ENCODE measurements at places on chromosomes 1 and 21.

GRCh38 chr1:154178911-154179811, 12.7 kb downstream of the TPM3 start:
- DNase-seq = no peak

DNA sequence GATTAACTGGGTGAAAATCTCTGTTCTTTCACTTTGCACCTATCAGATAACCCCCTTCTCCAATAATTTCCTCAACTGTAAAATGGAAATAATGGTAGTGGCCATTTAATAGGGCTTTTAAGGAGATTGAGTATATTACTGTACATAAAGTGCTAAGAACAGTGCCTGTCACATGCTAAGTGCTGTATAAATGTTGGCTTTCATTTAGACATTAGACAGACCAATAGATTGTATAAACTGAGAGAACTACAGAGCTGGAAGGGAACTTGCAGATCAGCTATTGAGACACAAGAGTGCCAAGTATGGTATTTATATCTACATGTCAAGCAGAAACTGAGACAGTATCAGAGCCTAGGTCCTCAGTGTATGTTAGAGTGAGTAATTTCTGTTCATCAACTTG, 934.7 kb downstream of the PLA2G4A start:
- DNase-seq = no peak

- DNase-seq = no peak
Measured at GRCh38 chr1:118618618-118619340, 369.4 kb downstream of the TBX15 start.

- no peak for DNase-seq
Measured at GRCh38 chr21:29583424-29583924, 284.8 kb downstream of the BACH1 start.

- no peak for DNase-seq
Measured at GRCh38 chr1:109335091-109335490, 28.3 kb upstream of the MYBPHL start.

DNA sequence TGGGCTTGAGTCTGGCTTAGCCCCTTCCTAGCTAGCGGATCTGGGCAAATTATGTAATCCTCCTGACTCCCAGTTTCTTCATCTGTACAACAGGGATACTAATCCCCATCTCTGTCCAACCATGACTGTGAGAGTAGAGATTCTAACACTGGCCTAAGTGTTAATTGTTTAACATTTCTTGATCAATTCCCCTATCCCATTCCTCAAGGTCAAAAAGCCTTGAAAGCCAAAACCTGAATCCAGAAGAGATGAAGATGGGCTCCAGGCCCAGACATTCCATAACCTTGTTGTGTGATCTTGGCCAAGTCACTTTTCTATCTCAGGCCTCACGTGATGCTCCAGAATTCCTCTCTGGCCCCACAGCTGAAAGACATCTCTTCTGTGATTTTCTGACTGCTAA, 18.8 kb upstream of the PHLDA3 start:
- DNase-seq = no peak

DNA sequence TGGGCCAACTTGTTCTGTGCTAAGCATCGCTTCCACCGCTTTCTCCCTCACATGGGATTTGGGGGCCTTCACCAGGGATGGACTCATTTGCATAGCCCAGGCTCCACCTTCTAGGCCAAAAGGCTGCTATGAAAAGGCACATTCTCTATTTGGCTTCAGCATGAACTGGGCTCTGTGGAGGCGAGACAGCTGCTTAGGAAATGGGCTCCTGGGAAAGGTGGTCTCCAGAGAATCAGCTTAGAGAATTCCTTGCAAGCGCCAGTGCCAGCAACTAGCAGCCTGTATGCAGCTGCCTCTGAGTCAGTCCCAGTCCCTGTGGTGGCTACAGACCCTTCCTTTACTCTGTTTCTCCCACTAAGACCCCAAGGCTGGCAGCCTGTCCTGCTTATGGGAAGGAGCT, 214.5 kb downstream of the HIVEP3 start:
- no peak for DNase-seq

DNA sequence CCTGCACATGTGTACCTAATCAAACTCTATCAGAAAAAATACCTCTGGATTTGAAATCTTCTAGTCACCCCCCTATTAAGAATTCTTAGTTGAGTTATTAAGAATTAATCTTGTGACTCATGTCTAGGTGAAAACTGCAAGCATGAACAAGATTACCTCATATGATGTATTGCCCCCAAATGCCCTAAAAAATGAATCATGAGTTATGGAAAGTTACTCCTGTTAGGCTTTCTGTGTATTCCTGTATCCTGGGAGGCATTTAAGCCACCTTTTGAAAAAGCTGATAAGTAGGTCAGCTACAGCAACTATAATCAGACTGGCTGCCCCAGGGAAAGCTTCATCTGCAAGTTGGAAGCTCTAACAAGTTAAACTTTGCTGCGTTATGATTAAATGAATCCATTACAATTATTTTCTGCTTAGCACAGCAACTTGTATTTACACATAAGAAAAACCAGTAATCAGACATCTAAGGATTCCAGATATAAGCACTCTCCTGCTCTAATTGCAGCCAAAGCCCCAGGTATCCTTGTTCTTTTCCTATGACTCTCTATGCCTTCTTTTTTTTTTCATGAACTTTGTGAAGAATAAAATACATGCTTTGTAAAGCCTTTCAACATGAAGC, 147.7 kb downstream of the NTPCR start:
- no peak for DNase-seq

- DNase-seq = no peak
Measured at GRCh38 chr1:32179443-32180185, at the start of gene TXLNA. Gene TXLNA, plus strand, starts transcription at chr1:32179675. Its CDS starts 671 bp downstream, at chr1:32180346.

- DNase-seq = no peak
Measured at GRCh38 chr1:172135076-172135672, 285.3 kb upstream of the C1orf105 start.

DNA sequence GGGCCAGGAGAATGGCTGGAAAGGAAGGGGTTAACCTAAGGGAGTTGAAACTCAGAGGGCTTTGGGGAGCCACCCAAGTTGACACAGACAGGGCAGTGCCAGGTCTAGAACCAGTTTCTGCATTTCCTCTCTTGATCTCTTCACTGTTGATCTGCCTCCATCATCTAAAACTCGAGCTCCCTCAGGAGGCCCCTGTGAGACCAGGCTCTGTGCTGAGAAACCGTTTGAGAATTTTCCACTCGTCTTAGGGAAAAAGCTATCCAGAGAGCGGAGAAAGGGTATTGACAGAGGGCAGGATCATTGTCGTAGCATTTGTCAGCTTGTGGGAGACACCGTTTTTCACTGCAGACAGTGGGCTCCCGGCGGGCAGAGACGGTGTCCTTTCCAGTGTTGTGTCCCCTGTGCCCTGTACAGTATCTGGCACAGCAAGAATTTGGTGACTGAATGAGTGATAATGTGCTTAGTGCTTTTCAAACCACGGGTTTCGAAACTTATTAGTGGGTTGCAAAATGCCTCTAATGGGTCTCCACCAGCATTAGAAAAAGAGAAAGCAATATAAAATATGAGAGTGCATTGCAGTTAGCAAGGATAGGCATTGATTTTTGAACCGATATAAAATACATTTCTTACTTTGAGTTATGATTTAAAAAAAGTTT, 31.1 kb downstream of the PROK1 start:
- DNase-seq = no peak

DNA sequence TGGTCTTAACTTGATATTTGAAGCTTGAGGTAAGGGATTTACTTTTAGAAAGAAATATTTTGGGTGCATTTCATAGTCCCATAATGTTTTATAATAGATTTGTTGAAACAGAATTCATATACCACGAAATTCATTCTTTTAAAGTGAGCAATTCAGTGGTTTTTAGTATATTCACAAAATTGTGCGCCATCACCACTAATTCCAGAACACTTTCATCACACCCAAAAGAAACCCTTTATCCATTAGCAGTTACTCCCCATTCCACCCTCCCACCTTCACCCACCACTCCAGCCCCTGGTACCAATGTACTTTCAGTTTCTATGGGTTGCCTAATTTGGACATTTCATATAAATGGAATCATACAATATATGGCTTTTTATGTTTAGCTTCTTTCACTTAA, 38.9 kb upstream of the DMRTB1 start:
- no peak for DNase-seq

DNA sequence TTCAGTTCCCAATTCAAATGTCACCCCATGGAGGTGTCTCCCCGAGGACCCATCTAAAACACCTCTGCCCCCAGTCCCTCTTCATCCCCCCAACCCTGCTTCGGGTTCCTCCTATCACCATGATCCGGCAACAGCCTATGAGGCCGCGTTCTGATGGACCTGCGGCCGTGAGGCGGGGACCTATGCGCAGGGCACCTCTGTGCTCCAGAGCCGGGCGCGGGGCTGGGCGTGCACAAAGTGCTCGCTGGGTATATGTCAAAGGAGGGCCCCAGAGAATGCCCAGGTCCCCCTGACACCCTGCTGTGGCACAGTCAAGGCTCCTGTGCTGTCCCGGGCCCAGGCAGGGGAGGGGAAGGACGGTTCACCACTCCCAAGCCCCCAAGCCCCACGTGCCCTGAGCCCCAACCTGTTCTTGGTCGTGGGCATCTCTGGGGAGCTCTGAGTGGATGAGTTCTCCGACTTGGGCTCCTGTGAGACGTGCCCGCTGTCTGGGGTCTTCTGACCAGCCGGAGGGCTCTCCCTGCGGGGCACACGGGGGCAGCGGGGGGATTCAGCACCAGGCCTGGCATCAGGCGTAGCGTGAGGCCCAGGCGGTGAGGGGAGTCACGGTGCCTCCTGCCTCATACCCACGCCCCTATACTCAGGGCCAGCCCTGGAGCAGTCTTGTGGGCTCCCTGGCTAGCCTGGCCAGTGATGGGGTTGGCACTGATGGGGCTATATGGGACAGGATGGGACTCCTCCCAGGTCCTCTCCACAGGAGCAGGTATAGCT, 67.7 kb downstream of the RAP1GAP start:
- DNase-seq = no peak

GRCh38 chr1:48250572-48250971, 28.1 kb downstream of the SLC5A9 start:
- no peak for DNase-seq

DNA sequence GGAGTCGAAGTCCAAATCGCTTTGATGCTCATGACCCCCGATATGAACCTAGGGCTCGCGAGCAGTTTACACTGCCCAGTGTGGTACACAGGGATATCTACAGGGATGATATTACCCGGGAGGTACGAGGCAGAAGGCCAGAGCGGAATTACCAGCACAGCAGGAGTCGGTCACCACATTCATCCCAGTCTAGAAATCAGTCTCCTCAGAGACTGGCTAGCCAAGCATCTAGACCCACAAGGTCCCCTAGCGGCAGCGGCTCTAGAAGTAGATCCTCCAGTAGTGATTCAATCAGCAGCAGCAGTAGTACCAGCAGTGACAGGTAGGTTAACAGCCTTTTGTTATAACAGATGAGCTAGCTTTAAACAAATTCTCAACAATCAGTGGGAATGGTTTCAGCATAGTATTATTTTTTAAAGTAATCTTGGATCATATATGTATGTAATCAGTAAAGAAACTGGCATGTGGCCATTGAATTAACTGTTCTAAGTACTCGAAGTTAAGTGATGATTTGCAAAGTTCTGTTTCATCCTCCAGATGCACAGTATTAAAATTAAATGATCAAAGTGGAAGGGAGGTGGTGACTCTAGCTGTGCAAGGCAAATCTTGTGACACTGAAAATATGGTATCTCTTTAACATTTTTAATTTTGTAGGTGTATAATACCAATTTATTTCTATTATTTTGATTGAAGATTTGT, 29.0 kb downstream of the SPEN start:
- DNase-seq = no peak

GRCh38 chr21:42818328-42818749, 61.0 kb downstream of the WDR4 start:
- peak; percentile 79 for DNase-seq

DNA sequence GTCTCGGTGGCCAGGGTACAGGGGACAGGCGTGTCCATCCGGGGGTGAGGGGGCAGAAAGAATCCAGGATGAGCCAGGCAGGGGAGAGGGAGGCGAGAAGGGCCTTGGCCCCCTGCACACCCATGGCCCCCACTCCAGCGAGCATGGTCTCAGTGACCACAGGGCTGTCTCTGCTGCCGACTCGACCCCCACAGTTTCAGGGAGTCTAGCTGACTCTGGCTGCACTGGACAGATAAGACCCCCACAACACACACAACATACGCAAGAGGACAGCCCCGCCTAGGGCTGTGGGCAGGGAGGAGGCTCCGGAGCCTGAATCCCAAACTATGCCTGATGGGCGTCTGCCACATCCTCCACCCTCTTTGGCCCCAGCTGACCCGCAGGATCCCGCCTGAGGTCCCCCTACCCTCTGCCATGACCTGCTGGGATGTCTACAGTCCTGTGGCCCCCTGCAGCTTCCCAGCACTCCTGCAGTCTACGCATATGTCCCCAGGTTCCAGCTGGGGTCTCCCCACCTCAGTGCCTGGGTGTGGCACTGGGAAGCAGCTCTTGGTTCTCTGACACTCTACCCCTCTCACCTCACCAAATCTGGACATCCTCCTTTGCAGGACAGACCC, 22.0 kb downstream of the WNT9A start:
- DNase-seq = no peak

Measured in vagina (tissue), 2 donors.